ENCODE measurements at places on chromosomes 7 and 10.

- no peak for DNase-seq
These were observed 53.4 kb downstream of the TMEM209 start for GRCh38 chr7:130151591-130152492.

DNA sequence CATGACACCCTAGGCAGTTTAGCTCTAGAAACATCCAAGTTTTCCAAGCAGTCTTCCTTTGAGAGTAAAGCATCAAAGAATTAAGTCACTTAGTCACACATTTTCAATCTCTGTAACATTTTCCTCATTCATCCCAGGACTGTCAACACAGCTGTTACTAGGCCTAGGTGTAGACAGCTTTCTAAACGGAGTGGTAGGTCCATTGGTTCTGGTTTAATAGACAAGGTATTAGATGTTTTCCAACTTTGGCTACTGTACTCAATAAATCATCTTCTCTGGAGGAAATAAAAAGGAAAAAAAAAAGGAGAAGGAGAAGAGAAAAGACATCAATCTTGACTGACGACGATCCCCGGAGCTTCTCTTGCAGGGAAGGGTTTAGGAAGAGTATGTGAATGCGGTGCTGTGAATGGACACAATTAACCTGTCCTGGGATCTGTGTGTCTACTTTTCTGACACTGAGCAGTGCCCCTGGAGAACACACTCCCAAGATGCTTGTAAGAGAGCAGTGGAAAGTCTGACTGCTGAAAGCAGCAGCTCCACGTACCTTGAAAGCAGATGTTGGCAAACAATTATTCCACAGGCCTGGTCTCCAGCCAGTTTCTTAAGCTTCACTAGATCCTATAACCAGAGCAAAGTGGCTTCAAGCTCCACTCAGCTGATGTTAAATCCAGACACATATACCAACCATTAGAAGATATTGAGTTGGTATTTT, 59.1 kb downstream of the CXCL12 start:
- no peak for DNase-seq

- DNase-seq, result no peak
These were observed 28.1 kb upstream of the NEUROD6 start for GRCh38 chr7:31368620-31369019.

DNA sequence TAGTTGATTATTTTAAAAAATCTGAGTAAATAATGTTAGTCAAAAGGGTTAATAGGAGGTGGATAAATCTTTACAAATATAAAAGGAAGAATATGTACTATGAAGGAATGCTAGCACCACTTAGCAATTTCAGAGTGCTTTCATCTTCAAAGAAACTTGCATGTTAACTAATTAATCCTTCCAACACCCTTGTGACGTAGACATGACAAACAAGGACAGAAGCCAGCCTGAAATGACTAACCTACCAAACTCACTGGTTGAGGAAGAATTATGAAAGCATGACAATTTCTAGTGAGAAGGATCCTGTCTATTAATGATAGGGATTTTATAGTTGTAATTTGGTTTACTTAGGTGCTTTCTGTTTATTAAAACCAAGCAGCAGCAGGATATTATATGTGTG, 468.0 kb upstream of the FZD8 start:
- DNase-seq, result no peak

GRCh38 chr7:29408841-29409243, 154.8 kb upstream of the PRR15 start:
- peak; percentile 25 for DNase-seq

DNA sequence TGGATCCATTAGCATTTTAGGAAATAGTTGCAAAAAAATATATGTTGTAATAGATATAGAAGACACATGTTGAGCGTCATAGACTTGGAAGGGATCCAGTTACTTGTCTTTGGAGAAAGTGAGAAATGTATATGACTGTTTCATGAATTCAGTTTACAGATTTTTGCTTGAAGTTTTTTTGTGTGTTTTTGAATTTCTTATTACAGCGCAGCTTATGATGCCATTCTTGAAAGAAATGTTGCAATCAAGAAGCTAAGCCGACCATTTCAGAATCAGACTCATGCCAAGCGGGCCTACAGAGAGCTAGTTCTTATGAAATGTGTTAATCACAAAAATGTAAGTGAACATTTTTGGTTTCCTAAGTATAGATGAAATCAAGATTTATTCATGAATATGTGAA, 98.2 kb downstream of the MAPK8 start:
- DNase-seq, result no peak

GRCh38 chr10:116521424-116522290, 24.1 kb upstream of the PNLIP start:
- no peak for DNase-seq

DNA sequence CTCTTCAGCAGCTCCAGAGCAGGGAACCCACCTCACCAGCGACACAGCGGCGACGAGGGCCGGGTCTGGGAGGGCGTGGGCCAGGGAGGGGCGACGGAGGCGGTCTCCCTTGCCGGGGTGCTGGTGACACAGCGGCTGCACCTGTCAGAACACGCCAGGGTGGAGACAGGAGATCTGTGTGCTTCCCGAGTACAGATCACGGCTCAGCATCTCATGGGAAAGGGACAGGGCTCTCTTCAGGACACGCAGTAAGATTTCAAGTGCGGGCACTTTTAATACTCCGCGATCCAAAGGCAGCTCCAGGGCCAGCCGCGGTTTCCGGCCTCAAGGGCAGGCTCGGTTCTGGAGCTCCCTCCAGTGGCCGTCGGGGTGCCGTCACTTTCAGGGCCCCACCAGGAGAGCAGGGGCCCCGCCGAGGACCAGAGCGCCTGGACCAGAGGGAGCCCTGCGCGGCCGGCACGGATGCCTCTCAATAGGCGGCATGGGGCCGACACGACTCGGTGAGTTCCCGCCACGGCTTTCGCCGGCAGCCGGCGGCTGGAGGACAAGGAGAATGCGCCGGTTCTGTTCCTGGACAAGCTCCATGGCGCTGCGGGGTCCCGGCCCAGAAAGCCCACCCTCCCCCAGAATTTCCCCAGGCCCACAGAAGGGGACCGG, 21.4 kb downstream of the GPR146 start:
- peak; percentile 65 for DNase-seq

DNA sequence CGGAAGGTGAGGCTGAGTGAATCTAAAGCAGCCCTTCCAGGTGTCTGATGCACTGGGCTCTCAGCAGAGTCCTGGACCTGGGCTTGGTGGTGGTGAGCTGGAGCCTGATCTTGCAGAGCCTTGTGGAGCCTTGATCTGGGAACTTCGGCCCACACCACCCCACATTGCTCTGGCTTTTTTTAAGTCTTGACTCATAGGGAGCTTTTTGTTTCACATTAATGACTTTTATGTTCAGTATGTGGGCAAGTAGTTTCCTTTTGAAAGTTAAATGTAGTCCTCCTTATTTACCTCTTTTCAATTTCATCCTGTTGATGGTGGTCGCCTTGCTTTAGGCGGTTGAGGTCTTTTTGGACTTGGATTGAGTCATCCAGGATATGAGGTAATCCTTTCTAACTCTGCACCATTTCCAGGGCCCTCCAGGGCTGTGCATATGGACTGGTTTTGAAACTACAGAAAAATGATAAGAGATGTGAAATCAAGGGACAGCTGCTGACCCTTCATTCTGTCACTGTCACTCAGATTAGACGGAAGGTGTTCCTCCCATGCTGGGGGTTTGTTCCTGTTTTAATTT, 2.9 kb upstream of the NRAP start:
- DNase-seq, result no peak

DNA sequence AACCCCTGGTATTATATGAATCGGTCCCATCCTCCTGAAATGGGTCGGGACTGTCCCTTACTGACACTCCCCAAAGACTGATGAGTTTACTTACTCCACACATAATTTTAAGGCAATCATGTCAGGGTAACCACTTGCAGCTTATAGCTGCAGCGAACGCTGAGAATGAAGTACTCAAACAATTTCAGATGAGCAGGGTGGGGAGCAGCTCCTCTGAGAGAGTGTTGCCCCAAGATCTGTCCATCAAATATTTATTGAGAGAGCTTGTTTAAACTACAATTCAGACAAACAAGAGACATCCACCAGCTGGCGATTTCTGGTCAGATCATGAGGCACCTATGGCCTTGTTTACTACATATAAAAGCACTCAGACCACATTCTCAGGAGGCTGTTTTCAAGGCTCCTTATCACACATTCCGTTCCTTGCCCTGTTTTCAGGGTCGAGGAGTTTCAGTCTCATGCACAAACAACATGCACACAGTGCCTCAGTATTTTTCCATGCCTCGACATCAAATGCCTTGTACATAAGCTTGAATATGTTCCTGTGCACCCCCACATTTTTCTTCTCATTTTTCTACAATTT, 80.1 kb downstream of the THSD7A start:
- no peak for DNase-seq
